ENCODE measurements at places on chromosomes 12 and 14.

GRCh38 chr14:59310633-59311032 is 122.2 kb downstream of the DAAM1 start:
- no peak for DNase-seq

- no peak for DNase-seq
These were observed 1.8 kb upstream of the ZBTB39 start for GRCh38 chr12:57008178-57008577.

DNA sequence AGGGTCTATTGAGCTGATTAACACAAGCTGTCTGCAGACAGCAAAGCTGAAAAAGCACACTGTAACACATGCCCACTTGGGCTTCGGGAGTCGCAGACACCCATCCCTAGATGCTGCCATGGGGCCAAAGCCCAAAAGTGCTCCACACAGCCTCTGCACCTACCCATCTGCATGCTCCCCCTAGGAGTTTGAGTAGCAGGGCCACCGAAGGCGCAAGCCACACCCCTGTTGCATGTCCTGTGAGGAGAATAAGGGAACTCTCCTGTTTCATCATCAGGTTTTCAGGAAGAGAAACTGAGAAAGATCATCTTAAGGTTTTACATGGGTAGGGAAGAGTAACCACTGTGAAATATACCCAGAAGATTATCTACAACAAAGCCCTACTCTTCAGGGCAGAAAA is 5.6 kb upstream of the ST8SIA1 start:
- DNase-seq: no peak

DNA sequence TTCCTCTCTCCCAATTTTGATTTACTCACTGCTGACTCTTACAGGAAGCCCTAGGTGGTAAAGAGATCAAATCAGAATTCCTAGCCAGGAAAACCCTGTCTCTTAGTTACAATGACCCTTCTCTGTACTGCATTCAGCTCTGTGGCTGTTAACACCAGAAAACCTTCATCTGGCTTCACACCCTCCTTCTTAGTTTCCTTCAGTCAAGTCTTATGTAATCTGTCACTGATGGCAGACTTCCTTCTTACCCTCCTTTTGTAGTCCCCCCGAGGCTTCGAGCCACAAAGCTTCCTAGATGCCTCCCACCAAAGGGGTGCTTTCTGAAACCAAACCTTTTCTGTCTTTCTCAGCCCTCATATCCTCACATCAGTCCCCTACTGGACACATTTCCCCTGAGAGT is 16.5 kb downstream of the NGDN start:
- no peak for DNase-seq

DNA sequence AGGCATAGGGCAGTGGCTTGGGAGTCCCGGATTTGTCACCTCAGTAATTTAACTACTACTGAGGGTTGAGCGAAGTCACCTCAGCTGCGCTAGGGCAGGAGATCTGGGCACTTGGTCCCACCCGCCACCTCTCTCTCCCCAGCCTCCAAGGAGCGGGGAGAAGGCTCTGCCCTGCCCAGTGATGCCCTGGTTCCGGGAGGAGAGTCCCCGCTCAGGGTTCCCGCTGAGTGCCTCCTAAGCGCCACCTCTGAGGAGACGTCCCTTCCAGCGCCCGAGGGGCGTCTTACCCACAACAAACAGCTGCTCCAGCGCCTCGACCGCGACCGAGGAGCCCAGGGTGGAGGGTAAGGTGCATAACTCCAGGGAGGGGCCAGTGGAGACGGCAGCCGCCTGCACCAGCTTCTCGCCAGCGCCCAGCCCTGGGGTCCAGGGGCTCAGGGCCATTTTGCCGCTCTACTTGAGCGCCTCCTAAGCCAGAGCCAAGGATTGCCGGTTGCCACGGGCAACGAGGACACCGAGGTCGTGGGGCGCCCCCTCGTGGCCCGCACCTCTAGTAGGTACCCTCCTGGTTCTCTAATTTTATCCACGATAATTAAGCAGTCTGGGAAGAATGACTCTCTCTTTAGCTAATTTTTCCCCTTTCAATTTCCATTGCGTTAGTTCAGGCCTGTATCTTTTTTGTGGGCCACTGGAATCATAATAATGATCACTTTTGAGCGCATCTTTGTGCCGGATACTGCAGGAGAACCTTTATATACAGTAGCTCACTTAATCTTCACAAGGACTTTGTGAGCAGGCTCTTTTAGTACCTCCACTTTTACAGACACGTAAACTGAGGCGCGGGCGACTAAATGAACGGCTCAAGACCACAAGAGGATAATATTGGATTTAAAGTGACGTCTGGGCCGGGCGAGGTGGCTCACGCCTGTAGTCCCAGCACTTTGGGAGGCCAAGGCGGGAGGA is at the start of gene CCDC175:
Gene CCDC175 (minus strand): TSS at position 481 of the 963 bp plus-strand sequence. CDS start 37 bp downstream, at position 444.
- DNase-seq: peak; percentile 76

DNA sequence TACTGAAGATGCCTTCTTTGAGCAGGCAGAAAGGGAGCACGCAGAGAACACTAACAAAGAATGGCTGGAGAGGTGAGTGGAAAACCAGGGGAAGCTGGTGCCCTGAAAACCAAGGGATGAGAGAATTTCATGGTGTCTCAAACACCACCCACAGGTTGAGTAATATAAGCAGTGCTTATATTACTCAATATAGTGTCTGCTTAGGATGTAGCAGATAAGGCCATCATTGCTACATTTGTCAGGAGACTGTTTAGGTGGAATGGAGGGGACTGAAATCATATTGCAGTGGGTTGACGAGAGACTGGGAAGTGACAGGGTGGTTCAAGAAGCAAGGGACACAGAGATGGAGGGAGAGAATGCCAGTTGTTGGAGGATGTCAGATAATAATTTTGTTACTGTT is 20.6 kb downstream of the PKP2 start:
- DNase-seq: no peak

DNA sequence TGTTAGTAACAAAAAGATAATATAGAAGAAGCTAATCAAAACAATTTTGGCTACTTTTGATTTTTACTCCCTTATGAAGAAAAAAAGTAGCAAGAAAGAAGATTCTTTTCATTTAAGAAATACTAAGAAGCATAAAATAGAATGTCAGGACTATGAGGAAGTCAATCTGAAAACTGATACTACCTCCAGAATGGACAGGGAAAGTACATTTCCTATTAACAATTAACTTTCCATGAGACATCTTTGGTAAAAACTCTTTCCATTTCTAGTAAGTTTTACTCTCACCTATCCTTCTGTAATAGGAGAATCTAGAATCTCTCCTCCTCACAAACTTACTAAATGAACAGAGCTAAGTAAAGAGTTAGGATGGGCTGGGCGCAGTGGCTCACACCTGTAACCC is 51.3 kb upstream of the NPFF start:
- DNase-seq: no peak

DNA sequence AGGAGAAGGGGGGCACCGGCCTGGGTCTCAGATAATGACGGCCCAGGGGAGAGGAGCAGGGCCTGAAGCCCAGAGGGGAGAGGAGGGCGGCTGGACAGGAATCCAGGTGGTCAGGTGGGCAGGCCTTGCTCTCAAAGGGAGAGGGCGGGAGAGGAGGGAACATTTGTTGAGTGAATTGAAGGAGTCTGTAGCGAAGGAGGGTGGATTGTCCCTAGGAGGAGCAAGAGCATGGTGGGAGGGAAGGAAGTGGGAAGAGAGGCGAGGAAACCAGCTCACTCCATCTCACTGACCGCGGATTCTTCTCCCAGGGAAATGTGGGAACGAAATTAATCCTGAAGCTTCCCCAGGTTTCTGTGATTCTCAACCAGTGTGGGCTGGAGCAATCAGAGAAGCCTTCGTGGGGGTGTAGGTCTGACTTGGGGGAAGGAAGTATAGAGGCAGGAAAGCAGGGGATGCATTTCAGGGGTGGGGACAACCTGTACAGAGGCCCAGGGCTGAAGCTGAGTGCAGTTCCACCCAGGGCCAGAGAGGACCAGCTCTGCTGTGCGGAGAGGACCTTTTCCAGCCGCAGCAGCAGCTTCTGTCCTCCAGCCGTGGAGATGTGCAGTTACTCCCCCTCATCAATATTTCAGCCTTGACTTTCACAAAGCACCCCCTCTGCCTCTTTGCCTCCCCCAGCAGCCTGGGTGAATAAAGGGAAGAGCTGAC is 100.9 kb downstream of the CHST11 start:
- no peak for DNase-seq

GRCh38 chr14:51293149-51293911 is 53.3 kb downstream of the TMX1 start:
- no peak for DNase-seq

GRCh38 chr12:27003421-27004381 is 10.5 kb downstream of the TM7SF3 start:
- no peak for DNase-seq

- DNase-seq: no peak
These were observed at the start of gene TNFRSF1A for GRCh38 chr12:6341417-6342139. Gene TNFRSF1A (minus strand): TSS chr12:6342076. CDS start chr12:6341814, 262 bp downstream.

DNA sequence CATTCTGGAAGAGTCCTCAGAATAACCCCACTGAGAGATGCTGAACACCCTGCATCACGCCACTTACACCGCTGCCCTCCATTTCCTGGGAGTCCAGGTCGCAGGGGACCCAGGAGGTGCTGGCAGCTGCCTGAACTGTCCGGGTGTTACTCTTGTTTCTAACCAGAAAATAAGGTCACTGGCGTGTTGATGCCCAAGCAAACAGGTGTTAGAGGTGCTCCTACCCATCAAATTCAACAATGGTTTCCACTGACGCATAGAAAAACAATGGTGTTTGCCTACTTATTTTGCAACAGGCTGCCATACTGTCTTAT is 23.8 kb downstream of the PITPNM2 start:
- DNase-seq: no peak

DNA sequence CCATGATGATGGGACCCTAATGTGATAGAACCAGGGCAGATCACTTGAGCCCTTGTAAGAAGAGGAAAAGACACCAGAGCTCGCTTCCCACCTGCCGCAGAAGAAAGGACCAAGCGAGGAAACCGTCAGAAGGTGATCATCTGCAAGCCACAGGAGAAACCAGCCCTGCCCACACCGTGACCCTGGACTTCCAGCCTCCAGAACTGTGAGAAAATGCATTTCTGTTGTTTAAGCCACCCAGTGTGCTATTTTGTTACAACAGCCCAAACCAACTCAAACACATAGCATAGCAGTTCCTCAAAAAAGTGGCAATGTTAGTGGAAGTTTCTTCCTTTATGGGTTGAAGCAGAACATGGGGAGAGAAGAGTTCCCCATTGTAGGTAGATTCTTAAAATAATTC is 107.9 kb upstream of the BCL2L14 start:
- DNase-seq: no peak

DNA sequence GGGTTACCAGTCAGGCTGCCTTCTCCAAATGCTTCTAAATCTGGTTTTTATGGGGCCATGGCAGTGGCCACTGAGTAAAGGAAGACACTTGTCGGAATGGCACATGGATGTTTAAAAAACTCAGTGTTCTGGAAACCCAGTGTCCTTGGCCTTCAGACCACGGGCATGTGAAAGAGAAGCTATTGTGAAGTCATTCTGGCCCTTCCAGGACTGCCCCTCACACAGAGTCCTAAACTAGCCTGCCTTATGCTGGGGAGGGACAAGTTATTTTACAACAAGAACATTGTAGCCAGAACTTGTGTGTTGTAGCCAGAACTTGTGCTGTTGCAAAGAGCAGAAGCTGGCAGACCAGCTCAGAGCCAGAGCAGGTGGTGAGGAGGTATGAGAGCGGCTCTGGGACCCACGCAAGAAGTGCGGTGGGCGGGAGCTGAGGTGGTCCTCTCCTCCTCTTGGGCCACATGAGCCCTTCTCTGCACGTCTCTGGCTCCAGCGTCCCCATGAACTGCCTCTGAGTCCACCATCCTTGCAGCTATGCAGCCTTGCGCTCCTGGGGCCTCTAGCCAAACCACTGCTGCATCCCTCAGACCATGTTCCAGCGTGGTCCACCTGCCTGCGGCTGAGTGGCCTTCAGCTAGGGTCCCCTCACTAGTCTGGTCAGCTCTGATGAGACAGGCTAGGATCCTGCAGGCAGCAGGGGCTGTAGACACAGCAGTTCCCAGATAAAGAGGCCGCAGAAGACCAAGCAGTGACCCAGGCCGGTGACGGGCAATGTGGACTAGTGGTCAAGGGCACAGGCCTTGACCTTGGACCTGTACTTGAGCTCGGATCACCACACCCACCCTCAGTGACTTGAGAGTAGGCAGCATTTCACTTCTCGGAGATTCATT is 32.5 kb downstream of the MMAB start:
- no peak for DNase-seq

DNA sequence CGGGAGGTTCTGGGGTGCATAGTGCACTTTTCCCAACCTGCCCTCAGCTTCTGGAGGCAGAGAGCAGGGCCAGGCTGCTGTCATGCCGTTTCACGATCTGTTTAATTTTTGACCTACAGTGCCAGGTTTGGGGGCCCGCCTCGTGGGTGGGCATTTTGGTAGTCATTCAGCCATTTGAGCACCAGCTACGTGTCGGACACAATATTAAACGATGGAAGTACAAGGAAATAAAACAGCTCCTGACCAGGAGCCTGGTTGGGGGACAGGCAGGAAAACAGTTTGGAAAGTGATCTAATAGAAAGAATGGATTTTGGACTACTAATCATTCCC is 708 bp downstream of the FNTB start:
- DNase-seq: no peak

DNA sequence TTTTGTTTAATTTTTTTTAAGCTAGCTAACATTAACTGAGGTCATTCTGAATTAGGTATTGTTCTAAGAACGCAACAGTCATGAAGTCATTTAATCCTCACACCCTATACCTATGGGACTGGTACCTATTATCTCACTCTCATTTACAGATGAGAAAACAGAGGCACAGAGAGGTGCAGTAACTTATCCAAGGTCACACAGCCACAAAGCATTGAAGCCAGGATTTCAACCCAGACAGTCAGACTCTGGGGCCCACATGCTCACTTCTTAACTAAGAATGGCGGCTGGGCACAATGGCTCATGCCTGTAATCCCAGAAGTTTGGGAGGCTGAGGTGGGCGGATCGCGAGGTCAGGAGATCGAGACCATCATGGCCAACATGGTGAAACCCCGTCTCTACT is 15.0 kb upstream of the DTX1 start:
- no peak for DNase-seq

DNA sequence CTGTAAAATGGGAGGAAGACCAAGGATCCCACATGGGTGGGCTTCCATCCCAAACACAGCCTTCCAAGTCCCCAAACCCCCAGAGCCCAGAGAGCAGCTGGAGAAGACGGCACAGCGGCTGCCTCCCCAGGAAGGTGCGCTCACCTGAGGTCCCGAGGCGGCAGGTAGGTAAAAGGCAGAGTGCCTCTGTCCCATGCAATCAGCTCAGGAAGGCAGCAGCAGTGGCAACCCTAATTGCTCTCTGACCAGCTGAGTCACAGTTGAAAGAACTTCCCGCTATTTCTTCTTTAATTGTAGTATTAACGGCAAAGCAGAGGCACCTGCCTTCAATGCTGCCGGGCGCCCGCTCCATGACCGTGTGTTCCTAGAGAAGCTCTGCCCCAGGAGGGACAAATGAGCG is 91.1 kb upstream of the BCL11B start:
- DNase-seq: no peak

- DNase-seq: no peak
These were observed 94.0 kb upstream of the PLEKHA5 start for GRCh38 chr12:19035536-19035935.

- no peak for DNase-seq
These were observed 21.1 kb upstream of the LGALS3 start for GRCh38 chr14:55107766-55108554.

DNA sequence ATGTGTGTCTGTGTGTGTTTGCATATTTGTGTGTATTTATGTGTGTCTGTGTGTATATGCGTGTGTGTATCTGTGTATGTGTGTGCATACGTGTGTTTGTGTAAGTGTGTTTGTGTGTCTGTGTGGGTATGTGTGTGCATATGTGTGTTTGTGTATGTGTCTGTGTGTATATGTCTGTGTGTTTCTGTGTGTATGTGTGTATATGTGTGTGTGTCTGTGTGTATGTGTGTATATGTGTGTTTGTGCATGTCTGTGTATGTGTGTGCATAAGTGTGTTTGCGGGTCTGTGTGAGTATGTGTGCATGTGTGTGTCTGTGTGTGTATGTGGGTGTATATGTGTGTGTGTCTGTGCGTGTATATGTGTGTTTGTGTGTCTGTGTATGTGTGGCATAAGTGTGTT is 1030.5 kb upstream of the TMEM132C start:
- no peak for DNase-seq

Data from activated gamma-delta T cell treated with Interleukin-2 at 50 U/mL for 16 hours (primary cell).